ENCODE measurements at places on chromosomes 3 and 15. TPM values are rescaled to one million over a fixed set of nuclear protein-coding genes. Genes with fewer than 3 reads are reported as not detected.

SLC22A14 gene
- total RNA-seq, result not detected

- no peak for DNase-seq
- H3K27ac ChIP-seq, result no peak overlapping the region
- H3K4me3 ChIP-seq, result no peak overlapping the region
- no peaks in the 10 kb centered on the region for H3K4me1 ChIP-seq
These were observed 713.5 kb downstream of the GRM7 start for GRCh38 chr3:7574435-7574834.

- H3K4me1 ChIP-seq, result no peaks in the 10 kb centered on the region
- no peaks in the 10 kb centered on the region for H3K36me3 ChIP-seq
- DNase-seq, result no peak
- no peaks in the 10 kb centered on the region for H3K27me3 ChIP-seq
- H3K27ac ChIP-seq, result no peak overlapping the region
These were observed 224.1 kb downstream of the IGSF11 start for GRCh38 chr3:118810499-118811035.

GRCh38 chr3:13208706-13209633 is 135.7 kb upstream of the IQSEC1 start:
- H3K36me3 ChIP-seq, result no peaks in the 10 kb centered on the region
- H3K4me1 ChIP-seq, result no peaks in the 10 kb centered on the region
- no peak overlapping the region for H3K27ac ChIP-seq
- DNase-seq, result no peak
- no peak overlapping the region for H3K4me3 ChIP-seq
- no peaks in the 10 kb centered on the region for H3K27me3 ChIP-seq

DNA sequence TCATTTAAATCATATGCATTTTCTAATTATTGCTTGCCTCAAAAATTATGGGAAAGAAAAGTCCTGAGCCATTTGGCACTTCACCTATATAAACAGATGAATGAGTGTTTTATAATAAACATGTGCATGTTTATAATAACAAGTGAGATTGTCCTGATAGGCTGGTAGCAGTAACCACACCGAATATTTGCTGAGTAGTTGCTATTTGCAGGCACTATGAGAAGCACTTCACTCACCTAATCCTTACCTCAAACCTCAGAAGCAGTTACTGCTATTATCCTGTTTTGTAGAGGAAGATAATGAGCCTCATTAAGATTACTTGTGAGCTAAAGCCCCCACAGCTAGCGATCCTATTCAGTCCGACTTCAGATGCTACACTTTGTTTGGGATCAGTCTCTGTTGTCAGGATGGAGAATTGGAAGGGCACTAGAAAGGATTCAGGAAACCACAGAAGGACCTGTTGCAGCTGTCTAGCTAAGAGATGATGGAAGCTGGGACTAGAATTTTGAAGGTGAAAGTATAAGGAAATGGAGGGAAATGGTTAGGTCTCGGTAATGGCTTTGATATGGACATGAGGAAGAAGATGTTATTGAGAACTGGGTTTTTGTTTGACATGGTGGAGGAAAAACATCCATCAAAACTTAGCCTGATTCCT is 28.4 kb upstream of the MAGI1 start:
- no peaks in the 10 kb centered on the region for H3K4me1 ChIP-seq
- H3K27ac ChIP-seq, result no peak overlapping the region
- no peaks in the 10 kb centered on the region for H3K36me3 ChIP-seq
- no peak for DNase-seq
- no peaks in the 10 kb centered on the region for H3K27me3 ChIP-seq
- H3K4me3 ChIP-seq, result no peak overlapping the region

- H3K4me3 ChIP-seq, result no peak overlapping the region
- no peak overlapping the region for H3K27ac ChIP-seq
- H3K36me3 ChIP-seq, result no peaks in the 10 kb centered on the region
- no peaks in the 10 kb centered on the region for H3K27me3 ChIP-seq
- DNase-seq, result no peak
These were observed 9.3 kb upstream of the ATP13A4 start for GRCh38 chr3:193564012-193564411.

GRCh38 chr3:178443634-178444033 is 92.6 kb upstream of the KCNMB2 start:
- H3K27me3 ChIP-seq, result no peaks in the 10 kb centered on the region
- H3K36me3 ChIP-seq, result no peaks in the 10 kb centered on the region
- no peak overlapping the region for H3K4me3 ChIP-seq
- no peaks in the 10 kb centered on the region for H3K4me1 ChIP-seq

- H3K4me1 ChIP-seq, result peaks cover 10% of the 10 kb centered on the region
- DNase-seq, result no peak
These were observed 219.0 kb downstream of the ITPR1 start for GRCh38 chr3:4712109-4712508.

- no peak overlapping the region for H3K27ac ChIP-seq
- no peak for DNase-seq
- no peaks in the 10 kb centered on the region for H3K36me3 ChIP-seq
- no peak overlapping the region for H3K4me3 ChIP-seq
- no peaks in the 10 kb centered on the region for H3K27me3 ChIP-seq
These were observed 325.2 kb downstream of the MFSD1 start for GRCh38 chr3:159127021-159127392.

DNA sequence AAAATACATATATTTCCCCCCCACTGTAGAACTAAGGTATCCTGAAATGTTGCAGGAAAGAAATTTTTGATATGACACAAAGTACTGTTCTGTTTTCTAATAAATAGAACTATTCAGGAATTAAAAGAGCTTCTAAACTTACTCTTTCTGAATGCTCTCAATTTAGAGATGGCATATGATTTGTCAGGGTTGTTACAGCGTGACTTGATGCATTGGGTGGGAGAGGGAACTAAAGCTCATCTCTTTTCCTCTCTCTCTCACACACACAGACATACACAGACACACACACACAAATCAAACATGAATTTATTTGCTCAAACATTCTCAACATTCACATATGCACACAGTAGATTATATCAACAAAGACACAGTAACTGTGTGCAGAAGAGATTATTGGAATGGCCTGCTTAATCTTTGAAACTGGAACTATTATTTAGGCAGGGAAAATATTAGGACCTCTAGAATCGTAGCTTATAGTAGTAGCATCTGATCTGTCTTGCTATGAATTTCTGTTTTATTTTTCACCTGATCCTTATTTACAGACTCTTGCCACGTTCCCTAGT is 807.4 kb upstream of the GBE1 start:
- no peaks in the 10 kb centered on the region for H3K36me3 ChIP-seq
- DNase-seq, result no peak
- H3K4me1 ChIP-seq, result no peaks in the 10 kb centered on the region
